Heart left ventricle (tissue), 16 donors: ENCODE measurements at places on chromosomes 11 and 22.

DNA sequence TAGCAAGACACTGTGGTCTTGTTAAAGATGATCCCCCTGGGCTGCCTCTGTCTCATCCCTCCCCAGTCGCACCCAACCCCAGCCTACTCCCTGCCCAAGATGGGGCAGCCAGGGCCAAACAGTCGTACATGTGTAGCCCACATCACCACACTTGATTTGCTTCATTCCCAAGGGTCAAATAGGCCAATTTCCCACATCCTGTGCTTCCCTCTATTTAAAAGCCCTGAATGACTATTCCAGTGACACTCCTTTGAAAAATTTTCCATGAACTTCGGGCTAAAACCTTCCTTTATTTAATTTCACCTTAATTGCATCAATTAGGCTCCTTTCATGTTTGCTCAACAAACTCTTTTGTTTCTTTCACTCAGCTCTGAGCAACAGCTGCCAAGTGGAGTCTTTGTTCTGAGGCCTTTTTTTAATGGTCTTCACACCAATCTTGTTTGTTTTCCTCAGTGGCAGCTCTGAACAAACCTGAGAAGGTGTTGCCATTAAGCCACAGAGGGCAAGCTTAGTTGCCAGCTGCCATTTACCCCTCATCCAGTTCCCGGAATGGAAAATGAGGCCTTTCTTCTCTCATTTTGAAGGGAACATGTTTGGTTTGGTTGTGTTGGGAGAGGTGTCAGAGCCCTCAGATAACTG, 126.9 kb downstream of the APIP start:
- no peaks in the 10 kb centered on the region for H3K36me3 ChIP-seq
- DNase-seq = no peak
- no peaks in the 10 kb centered on the region for H3K4me1 ChIP-seq
- H3K27ac ChIP-seq = no peak overlapping the region
- H3K4me3 ChIP-seq = no peak overlapping the region
- no peaks in the 10 kb centered on the region for H3K27me3 ChIP-seq

DNA sequence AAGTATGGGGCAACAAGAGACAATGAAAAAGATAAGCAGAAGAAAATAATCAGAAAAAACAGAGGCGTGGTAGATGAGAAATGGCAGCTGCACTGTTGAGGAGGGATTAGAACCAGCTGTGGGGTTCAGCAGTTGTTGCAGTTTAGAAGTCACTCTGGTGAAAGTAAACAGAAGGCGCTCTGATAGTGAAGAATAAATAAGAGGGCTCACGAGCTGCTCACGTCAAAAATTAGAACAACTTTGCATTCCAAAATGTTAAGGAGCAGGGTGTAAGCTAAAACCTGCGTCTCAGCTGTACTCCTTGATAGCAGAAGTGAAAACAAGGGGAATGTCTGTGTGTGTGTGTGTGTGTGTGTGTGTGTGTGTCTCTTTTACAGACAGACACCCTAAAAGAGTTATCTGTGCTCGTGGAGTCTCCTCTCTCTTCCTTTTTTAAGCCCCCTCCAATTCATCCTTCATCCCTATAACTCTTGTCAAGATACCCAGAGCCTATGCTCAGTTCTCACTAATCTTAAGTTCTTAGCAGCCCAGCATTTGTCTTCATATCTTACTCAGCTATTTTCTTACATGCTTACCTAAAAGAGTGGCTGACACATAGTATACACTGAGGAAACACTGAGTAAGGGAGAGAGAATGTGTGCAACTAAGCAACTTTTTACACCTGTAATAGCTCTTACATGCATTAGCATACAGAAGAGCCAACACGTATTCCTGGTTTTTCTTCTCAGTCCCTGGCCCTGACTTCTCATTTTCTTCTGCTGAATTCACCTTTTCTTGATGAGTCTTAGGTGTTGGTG, 8.9 kb downstream of the TTC17 start:
- H3K4me1 ChIP-seq = peaks cover 2% of the 10 kb centered on the region
- H3K27me3 ChIP-seq = no peaks in the 10 kb centered on the region
- no peak overlapping the region for H3K27ac ChIP-seq
- H3K36me3 ChIP-seq = peaks cover 48% of the 10 kb centered on the region
- H3K4me3 ChIP-seq = no peak overlapping the region
- DNase-seq = no peak

- H3K36me3 ChIP-seq = no peaks in the 10 kb centered on the region
- peaks cover 36% of the 10 kb centered on the region for H3K4me1 ChIP-seq
- H3K4me3 ChIP-seq = no peak overlapping the region
Observed at GRCh38 chr22:24486501-24486921, 8.6 kb upstream of the UPB1 start.

DNA sequence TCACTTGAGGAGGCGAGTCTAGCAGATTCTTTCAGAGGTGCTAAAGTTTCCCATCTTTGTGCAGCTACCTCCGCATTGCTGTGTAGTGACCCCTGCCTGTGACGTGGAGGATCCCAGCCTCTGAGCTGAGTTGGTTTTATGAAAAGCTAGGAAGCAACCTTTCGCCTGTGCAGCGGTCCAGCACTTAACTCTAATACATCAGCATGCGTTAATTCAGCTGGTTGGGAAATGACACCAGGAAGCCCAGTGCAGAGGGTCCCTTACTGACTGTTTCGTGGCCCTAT, 8.9 kb upstream of the SAMM50 start:
- H3K27ac ChIP-seq = no peak overlapping the region
- H3K36me3 ChIP-seq = no peaks in the 10 kb centered on the region
- H3K4me1 ChIP-seq = no peaks in the 10 kb centered on the region
- DNase-seq = no peak
- H3K27me3 ChIP-seq = peaks cover 7% of the 10 kb centered on the region

GRCh38 chr11:124041254-124041653, at the start of gene OR10G7:
OR10G7 (minus strand) TSS chr11:124041325; CDS start chr11:124039001, 2,324 bp downstream.
- H3K4me3 ChIP-seq = no peak within 1 kb of the TSS
- DNase-seq = no peak
- no peaks in the 10 kb centered on the region for H3K27me3 ChIP-seq
- no peaks in the 10 kb centered on the region for H3K4me1 ChIP-seq

GRCh38 chr11:98155696-98156095, 865.1 kb upstream of the CNTN5 start:
- H3K27me3 ChIP-seq = no peaks in the 10 kb centered on the region
- H3K4me1 ChIP-seq = no peaks in the 10 kb centered on the region
- no peak for DNase-seq

- H3K36me3 ChIP-seq = no peaks in the 10 kb centered on the region
- DNase-seq = no peak
- peak overlapping the region; percentile 78 for H3K27ac ChIP-seq
- H3K4me3 ChIP-seq = no peak overlapping the region
Observed at GRCh38 chr11:73172992-73173656, 31.0 kb upstream of the FCHSD2 start.

DNA sequence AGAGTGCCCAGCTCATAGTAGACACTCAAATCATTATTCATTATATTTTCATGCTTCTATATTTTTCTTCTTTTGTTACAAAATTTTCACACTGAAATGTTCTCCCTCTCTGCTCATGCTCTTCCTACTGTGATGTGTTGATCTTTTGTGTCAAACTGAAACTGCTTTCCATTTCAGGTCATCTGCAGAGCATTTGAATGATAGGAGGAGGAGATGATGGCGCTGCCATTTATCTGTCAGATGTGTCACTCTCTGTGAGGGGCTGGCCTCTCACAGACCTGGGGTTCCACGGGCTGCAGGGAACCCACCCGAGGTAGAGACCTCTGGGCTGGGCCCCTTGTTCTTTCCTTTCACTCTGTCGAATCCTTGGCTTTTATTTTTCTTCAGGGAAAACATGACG, 41.1 kb downstream of the OR10A6 start:
- no peak for DNase-seq
- no peak overlapping the region for H3K4me3 ChIP-seq

GRCh38 chr11:19939415-19939929, 220.8 kb downstream of the DBX1 start:
- H3K4me3 ChIP-seq = no peak overlapping the region
- H3K4me1 ChIP-seq = no peaks in the 10 kb centered on the region
- no peak for DNase-seq
- H3K27ac ChIP-seq = no peak overlapping the region
- H3K27me3 ChIP-seq = no peaks in the 10 kb centered on the region
